ENCODE measurements at places on chromosomes 7 and 10.
A peak's percentile ranks its signal among the peaks of the same experiment; 100 is the strongest.

DNA sequence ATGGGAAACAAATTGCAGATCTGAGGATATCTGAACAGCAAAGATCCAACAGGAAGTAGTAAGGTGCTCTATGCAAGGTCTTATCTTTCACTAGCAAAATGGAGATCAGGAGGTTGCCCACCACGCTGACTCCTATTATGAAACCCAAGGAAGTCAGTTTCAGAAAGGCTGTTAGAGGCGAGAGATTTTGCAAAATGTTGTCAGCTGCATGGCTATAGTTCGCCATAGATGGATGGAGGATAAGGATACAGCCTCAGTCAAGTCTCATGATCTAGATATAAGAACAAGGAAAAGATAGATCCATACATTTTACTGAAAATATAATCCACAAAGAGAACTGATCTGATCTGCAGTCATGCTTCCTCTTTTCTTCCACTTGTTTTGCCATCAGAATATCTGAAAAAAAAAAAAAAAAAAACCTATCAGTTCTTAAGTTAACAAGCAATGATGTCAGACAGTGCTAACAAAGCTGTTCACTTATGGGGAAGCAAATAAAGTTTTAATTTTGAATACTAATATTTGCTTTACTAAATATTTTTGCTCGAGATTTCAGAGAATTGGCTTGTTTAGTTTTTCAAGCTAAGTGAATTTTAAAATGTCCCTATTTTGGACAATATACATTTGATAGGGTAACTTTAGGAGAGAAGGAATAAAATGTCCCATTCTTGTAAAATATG, 2.0 kb downstream of the GPR85 start:
- no peak for DNase-seq

DNA sequence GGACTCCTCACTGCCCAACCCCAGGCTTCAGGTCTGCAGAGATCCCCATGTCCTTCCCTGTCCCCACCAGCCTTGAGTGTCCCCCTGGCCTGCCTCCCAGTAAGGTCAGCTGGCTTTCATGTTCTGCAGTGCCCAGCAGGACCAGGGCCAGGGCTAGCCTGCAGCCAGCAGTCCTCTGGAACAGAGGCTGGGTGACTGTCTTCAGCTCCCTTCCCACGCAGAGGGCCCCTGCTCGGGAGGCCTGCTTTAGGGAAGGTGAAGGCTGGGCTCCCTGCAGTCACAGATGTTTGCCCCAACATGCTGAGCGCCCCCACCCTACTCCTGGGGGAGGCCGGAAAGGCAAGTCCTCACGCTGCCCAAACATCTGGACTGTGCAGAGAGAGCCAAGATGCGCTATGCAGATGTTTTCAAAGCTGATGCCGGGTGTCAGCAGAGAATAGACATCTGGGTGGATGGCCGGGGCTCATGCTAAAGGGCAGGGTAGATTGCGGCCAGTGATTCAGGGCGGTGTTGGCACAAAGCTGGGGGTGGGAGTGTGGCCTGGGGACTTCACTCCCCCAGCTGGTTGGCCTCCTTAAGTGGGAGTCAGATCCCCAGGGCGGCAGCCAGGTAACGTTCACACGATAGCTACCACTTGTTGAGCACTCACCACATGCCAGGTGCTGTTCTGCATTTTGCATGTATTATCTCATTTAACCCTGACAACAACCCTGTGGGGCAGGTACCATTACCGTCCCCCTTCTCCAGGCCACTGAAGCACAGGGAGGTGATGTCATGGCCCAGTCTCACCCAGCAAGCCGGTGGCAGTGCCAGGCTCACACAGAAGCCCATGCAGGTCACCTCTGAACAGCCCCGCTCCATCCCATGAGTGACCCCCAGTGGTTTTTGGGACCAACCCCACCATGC, 71.2 kb upstream of the COL13A1 start:
- no peak for DNase-seq

DNA sequence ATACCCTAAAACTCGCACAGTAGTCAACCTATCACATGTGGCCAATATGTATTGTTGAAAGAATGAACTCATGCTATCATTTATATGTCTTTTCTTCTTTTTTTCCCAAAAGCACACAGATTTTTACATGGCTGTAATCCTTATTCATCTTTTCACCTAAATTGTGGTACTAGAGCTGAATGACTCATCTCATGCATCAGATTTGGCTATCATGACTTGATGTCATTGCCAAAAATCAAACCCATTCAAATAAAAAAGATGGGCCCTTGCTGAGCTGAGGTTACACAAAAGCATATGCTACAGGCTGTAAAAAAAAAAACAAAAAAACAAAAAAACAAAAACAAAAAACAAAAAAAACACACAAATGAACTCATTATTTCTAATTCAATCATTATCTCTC, 3.3 kb upstream of the LMOD2 start:
- DNase-seq: no peak

GRCh38 chr10:100340948-100341847, 5.8 kb upstream of the SCD start:
- DNase-seq: no peak

GRCh38 chr10:14116837-14117236, 213.9 kb downstream of the FRMD4A start:
- no peak for DNase-seq

GRCh38 chr7:135508883-135509588, 866 bp downstream of the CNOT4 start:
- DNase-seq: peak; percentile 69

- DNase-seq: no peak
These were observed 52.8 kb downstream of the NRF1 start for GRCh38 chr7:129664029-129665012.

DNA sequence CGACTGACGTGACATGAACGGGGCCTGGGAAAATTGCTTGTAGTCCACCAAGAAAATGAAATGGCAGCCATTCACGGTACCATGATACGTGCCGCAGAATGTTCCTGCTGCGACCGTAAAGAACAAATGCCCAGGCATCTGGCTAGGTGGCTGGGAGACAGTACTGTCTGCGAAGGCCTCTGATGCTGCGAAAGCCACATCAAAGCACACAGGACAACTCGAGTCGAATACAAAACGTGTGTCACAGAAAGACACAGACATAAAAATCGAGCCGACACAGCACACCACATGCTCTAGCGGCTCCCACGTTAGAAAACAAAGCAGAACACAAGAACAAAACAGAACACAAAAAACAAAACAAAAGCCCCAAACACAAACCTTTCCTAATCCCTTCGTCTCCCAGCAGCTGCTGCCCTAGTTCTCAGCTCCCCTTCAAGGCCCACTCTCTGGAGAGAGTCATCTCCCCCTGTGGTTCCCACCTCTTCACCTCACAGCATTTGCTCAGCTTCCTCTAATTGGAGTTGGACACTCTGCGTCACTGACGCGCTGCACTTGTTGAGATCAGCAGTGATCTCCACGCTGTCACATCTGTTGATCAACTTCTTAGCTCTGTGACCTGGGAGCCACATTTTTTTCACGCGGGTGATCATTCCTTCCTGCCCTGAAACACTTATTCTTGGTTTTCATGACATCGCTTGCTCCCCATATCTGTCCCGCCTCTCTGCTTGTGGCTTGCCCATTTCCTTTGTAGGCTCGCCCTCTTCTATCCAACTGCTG, 112.2 kb downstream of the CLEC2L start:
- DNase-seq: no peak

DNA sequence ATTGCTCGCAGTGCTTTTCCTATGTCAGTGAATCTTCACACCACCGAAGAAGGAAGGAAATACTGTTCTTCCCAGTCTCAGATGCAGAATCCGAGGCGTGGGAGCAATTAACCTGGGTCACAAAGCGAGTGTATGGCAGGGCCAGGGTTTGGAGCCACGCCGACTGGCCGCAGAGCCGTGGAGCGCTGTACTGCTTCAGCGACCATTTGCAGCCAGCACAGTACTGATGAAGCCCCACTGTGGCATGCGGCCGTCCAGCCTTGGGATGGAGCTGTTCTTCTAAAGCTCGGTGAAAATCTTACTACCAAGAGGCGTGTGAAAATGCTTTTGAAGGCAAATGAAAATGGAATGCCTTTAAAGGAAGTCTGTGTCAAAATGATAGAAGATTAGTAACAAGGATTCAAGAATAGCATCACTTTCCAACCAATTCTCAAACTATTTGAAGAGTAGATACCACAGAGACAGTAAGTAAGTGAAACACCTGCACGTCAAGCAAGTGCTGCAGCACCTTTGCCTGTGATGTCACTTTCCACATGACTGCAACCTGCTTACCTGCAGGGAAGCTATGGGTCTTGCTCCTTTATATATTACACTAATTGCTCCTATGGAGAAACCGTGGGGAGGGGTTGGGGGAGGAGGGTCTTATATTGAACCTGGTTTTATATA, 4.9 kb downstream of the PPP2R2D start:
- no peak for DNase-seq

DNA sequence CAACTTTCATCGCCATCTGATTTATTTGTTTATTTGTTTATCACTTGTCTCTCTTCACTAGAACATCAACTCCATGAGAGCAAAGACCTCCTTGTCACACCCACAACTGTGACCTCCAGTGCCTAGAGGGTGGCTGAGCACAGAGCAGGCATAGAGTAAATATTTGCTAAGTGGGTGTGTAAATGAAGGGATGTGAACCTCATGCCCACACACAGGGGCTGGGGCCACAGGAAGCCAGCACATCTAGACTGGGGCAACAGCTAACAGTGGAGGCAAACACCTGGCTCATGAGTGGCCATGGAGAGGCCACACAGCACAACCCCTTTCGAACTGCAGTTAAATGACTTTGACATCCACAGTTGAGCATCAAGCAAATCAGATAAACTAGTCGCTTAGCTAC, 39.8 kb downstream of the AKR1B1 start:
- DNase-seq: no peak

DNA sequence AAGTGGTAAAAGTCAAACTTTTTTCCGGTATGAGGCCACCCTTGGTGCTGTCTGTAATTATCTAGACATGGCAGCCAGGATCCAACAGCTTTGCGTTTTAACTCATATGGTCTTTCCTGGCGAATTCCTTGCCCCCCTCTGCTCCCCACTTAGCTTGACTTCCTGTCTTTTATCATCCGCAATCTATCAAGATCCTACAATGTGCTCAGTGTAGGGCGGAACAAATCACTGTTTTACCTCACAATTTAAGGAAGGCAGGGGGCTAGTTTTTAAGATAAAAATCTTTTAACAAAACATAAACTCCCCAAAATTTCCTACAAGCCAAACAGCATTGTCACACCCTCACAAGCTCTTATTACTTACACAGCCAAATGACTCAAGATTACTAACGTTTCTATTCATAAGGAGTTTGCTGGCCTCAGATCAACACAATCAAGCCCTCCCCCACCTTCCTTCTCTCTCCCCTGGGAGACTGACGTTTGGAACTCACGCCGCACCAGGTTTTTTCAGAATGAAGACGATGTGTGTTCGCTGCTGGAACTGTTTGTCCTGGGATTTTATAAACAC, 1.3 kb upstream of the CDK14 start:
- DNase-seq: no peak

- peak; percentile 48 for DNase-seq
These were observed 52.7 kb downstream of the DENND11 start for GRCh38 chr7:141649137-141649864.

DNA sequence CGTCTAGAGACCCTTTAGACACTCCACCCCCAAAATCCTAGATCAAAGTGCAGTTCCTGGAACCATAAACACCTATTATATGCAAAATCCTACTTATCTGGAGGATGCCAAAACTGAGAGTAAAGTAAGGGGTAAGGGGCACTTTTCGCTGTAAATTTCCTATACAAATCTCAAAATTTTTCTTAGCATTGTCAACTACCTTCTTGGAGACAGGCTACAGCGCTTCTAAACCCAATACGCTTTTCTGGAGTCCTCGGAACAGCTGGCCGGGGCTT, 10.4 kb downstream of the TWIST1 start:
- DNase-seq: no peak

- DNase-seq: no peak
These were observed 34.0 kb downstream of the GPRIN2 start for GRCh38 chr10:46522295-46523118.

DNA sequence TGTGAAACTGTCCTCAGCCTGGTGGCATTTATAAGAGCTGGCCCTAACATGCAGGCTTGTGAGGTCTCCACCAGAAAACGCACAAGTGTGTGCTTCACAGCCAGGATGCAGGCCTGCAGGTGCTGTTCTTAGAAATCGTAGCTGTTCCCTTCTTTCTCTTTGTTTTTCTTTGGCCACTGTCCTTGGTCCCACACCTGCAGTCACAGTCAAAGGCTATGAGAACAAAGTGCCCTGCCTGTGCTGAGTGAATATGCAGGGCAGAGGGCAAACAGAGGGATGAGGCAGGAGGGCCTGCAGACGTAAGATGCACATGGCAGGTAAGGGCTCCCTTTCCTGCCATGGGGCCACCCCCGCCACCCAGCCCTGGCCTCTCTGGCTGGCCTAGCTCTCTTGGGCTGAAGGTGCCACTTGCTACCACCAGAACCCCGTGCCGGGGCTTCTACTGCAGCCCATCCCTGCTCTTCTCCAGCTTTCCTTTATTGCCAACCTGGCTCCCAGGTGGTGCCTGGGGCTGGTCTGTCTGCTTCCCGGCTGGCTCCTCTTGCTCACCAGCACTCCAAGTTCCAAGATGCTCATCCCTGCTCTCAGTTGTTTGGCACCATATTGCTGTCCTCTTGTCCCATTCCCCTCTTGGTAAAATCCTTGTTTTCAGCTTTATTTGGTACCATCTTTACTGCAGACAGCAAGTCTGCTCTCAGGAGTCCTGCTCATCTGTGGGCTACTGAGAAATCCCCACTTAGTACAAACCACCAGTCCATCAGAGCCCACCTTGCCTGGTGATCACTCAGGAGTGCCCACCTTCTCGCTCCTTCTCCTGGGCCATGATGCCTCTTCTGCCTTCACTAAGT, 308.1 kb upstream of the ZMIZ1 start:
- no peak for DNase-seq

- no peak for DNase-seq
These were observed 308.8 kb upstream of the PHYHIPL start for GRCh38 chr10:58867683-58868082.

GRCh38 chr10:108052981-108053380, 888.5 kb upstream of the SORCS1 start:
- no peak for DNase-seq

DNA sequence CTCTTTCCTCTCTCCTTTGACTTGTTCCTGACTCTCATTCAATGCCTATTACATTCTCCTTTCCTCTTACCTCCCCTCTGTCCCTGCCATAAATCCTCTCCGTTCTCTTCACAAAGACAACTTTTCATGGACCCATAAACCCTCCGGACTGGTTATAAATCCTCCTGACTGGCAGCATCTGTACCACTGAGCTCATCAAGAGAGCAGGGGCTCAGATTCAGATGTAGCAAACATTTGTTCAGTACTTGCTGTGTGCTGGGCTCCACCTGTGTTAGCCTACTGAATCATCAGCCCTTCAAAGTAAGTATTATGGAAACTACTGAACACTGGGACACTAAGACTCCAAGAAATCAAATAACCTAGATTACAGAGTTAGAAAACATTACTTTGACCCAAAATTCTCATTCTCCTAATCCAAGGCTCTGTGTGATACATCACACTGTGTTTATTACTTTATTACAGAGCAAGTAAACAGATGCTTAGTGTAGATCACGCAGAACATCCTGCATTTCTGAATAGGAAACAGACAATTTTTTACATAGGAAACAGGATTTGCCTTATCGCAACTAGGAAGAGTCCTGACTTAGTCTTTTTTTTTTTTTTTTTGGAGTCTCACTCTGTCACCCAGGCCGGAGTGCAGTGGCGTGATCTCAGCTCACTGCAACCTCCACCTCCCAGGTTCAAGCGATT, 108.6 kb upstream of the PDE1C start:
- DNase-seq: no peak
